ENCODE measurements at places on chromosomes 3 and 15.

- DNase-seq, result no peak
Observed at GRCh38 chr15:71811036-71811736, 832 bp downstream of the NR2E3 start.

GRCh38 chr3:195102609-195103467 is 168.1 kb downstream of the XXYLT1 start:
- DNase-seq, result no peak

GRCh38 chr3:46193436-46193835 is 14.7 kb downstream of the CCR1 start:
- no peak for DNase-seq

DNA sequence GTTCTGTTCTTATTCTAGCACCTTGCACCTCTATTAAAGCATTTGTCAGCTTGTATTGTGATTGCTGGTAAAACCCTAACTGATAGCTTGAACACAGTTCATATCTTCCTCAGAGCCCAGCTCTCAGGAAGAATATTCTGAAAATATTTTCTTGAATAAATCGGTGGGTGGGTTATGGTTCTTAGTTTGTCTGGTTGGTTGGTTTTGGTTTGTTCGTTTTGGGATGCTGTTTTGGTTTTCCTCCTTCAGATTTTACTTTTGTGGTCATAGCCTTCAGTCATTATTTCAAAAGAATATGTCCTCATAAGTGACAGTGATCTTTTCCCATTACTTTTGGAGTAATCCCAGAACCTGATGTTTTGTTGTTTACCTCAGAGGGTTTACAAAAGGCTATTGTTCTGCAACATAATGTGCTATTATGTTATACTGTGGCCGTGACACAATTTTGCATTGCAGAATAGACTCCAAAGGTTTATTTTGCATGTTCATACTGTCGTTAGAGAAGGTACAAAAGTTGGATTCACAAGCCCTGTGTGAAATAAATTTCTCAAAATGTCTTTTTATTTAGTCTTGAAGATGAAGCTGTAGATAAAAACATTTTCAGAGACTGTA is 2.7 kb upstream of the TMEM87A start:
- DNase-seq, result no peak

GRCh38 chr15:66767240-66767659 is 65.2 kb downstream of the SMAD6 start:
- no peak for DNase-seq

GRCh38 chr3:73423116-73423515 is 201.6 kb downstream of the PDZRN3 start:
- DNase-seq, result no peak

DNA sequence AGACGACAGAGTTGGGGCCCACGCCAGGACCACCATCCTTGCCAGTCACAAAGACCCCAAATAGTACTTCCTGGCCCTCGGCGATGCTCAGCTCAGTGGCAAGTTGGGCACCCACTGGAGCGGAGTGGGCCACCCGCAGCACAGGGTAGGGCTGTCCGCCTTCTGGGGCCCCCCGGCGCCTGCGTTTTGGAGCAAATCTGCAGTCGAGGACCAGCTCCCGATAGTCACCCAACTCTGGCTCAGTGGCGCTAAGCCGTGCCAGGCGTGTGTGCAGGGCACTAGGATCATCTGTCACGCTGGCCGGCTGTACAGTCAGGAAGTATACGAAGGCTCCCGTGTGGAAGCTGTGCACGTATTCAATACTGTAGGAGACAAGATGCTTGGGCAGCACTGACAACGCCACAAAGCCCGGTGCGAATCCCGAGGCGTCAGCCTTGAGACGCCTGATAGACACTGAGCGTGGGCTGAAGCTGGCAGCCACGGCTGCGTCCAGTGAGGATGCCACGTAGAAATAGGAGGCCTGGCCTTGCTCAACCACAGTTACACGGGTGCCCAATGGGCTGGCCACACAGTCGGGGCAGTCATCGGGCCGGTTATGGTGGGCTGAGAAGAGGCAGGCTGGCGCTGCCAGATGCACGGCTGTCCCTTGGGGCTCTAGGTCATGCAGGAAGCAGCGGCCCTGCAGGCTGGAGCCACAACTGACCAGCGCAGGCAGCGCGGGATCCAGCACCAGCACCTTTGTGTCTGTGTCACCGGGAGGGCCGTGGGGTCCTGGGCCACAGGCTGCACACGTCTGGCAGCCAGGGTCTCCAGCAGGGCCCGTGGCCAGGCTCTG is 945 bp downstream of the MST1R start:
- no peak for DNase-seq

DNA sequence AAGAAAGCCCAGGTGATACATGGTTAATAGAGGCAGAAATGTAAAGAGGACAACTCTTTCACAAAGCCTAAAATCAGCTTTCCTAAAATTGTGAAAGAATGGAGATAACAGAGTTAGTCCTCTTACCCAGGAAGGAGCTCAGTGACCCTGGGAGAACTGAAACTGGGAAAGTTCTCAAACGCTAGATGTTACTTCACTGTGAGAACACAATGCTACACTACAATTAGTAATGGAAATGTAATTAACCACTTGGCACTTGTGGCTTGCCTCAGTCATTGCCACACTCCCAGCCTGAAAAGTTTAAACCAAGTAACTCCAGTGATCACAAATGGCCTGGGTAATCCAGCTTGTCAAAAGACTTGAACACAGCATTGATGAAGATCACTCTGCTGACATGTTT is 102.7 kb upstream of the FGF7 start:
- no peak for DNase-seq

GRCh38 chr3:120506828-120507774 is 56.3 kb upstream of the FSTL1 start:
- no peak for DNase-seq

DNA sequence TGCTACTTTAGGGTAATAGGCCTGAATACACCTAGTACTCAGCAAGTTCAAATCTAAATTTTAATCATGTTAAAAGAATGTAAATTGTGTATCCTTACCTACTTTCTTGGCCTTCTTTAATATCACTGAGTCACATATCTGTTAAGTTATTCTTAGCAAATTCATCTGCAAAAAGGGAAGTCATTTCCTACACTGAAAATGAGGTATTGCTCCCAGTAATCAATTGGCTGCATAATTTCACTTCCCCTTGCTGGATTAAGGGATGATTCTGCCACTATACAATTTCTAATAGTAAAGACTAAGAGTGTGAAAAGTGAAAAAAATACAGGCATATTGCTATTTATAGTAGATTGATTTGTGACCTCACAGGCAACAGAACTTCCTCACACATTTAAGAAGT is 47.8 kb downstream of the CCDC54 start:
- DNase-seq, result no peak

DNA sequence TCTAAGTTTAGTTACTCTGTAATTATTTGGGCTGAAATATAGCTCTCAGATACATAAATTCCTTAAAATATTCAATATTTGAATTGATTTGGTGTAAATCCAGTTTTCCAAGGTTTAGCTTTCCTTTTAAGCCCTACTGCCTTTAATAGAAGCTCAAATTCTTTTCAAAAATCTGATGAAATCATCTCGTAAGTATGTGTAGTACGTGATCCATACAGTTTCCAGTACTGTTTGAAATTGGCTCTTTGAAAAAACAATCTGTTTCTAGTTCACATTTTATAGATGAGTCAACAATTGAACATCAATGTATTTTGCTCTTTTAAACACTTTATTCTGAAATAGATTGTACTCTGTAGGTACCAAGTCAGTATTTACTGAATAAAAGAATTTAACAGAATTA is 84.2 kb downstream of the LRRC49 start:
- no peak for DNase-seq

DNA sequence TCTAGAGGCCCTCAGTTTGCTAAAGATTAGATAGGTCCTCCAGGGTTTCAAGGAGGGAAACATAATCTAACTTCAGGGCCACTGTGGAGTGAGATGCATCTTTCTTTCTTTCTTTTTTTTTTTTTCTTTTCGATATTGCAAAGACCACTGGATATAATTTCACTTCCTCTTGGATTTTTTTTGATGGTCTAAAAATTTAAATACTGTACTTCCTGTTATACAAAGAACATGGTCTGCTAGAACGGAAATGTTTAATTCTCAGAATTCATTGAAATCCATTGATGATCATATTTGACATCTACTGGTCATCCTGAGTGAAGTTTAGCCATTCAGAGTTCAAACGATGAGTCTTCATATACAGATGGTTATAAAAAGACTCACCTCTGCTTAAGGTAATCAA is 808.8 kb upstream of the LMCD1 start:
- no peak for DNase-seq

DNA sequence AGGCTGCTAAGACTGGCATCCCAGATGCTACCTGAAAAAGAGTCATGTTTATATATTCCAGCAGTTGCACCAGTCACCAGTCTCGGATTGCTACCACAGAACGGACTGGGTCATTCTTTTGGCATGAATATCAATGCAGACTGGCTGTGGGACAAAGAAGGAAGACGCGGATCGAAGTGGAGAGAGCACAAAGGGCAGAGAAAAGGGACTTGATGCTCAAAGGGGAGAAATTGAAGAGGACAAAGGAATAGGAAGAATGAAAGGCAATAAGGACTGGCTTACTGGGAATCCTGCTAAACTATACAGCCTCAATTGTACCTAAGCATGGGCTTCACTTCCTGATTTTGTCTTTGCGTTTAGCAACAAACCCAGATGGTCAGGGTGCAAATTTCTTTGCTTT is 15.3 kb upstream of the DIS3L start:
- no peak for DNase-seq

DNA sequence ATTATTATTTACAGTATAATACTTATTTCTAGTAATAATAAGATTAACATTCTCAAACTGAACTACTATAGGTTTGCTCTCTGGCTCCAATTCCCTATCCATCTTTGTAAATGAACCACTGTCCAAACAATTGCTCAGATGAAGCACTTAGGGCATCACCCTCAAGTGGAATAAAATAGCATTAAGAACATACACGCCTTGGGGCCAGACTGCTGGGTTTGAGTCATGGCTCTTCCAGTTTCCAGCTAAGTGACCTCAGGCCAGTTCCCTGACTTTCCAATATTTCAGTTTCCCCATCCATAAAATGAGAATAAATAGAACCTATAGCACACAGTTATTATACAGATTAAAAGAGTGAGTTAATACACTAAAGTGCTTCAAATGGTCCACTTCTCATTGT is 507.2 kb downstream of the MAGI1 start:
- DNase-seq, result no peak

- DNase-seq, result no peak
Observed at GRCh38 chr3:132160198-132160597, 125.4 kb upstream of the CPNE4 start.

- no peak for DNase-seq
Observed at GRCh38 chr3:192884777-192885773, 32.6 kb downstream of the MB21D2 start.

- DNase-seq, result no peak
Observed at GRCh38 chr3:62131620-62132019, 241.7 kb downstream of the FEZF2 start.

- no peak for DNase-seq
Observed at GRCh38 chr3:31571325-31571724, 38.6 kb downstream of the STT3B start.

- no peak for DNase-seq
Observed at GRCh38 chr3:58628823-58629562, 37.6 kb downstream of the FAM3D start.
